ENCODE measurements at places on chromosomes 3 and 15.

GRCh38 chr15:78247911-78248310 is 13.5 kb upstream of the ACSBG1 start:
- no peak for DNase-seq

GRCh38 chr3:196440041-196440537 is 7.9 kb upstream of the UBXN7 start:
- no peak for DNase-seq

- DNase-seq, result no peak
Measured at GRCh38 chr3:31331278-31331677, 201.4 kb upstream of the STT3B start.

DNA sequence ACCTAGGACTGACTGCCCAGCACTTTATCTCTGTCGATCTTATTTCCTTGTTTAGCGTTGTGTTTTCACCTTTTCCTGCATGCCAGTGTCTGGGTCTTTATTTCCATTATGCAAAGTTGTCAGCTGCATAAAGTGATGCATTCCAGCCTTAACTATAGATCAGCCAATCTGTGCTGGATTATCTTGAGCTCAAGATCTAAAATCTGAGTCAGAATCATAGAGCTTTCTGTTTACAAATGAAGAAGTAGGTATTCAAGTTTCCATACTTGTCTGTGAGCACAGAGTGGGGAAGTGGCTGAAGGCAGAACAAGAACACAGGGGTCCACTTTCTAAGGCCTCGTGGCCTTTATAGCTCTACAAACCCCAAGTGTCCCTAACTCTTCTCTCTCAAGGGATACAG is 82.4 kb upstream of the PLCL2 start:
- no peak for DNase-seq

DNA sequence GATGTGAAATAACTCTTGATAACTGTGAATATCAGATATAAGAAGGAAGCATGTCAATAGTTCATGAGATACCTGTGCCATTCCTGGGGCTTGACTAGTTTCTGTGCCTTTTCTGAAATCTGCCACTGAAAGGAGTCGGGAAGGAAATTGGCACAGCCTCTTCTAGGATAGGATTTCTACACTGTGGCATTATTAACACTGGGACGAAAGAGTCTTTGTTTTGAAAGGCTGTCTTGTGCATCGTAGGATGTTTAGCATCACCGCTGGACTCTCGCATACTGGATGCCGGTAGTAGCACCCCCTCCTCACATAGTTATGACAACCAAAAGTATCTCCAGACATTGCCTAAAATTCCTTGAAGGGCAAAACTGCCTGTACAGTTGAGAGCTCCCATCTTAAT is 77.9 kb upstream of the SAMMSON start:
- DNase-seq, result no peak

DNA sequence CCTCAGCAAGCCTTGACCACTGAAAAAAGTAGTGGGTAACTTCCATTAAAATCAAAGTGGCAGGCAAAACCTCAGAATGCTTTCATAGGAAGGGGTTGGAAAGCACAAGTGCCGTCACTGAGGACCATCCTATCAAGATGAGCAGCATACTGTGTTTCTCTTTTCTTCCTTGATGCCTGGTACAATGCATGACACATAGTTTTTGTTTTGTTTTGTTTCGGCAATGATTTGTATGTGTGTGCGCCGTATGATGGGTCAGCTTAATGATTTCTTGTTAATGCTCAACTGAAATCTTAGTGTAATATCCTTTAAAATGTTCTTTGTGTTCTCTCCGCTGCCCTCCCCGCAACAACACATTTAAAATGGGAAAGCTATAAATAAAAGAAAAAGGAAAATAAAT is 476.4 kb upstream of the KCNMB2 start:
- no peak for DNase-seq
